Activated T-cell treated with anti-CD3 and anti-CD28 coated beads, Interleukin-2, amount 50 U/mL, for 72 hours (primary cell): ENCODE measurements at places on chromosomes 12 and 14. TPM values are rescaled to one million over a fixed set of nuclear protein-coding genes. Genes with fewer than 3 reads are reported as not detected.

- DNase-seq: no peak
Observed at GRCh38 chr14:23525611-23526010, 26.0 kb downstream of the ZFHX2 start.

DNA sequence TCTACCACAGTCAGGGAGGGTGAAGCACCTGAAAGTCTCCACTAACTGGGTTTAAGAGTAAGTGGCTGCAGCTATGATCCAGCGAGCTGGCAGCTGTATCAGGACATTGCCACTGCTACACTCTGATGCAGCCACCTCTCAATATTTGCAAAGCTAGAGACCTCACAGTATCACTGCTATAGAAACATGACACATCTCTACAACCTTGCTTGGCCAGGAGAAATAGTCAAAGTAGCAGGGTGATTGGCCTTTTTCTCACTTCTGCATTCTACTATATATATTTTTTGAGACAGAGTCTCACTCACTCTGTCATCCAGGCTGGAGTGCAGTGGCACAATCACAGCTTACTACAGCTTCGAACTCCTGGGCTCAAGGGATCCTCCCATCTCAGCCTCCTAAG lies 9.3 kb upstream of the FMNL3 start:
- no peak for DNase-seq

DNA sequence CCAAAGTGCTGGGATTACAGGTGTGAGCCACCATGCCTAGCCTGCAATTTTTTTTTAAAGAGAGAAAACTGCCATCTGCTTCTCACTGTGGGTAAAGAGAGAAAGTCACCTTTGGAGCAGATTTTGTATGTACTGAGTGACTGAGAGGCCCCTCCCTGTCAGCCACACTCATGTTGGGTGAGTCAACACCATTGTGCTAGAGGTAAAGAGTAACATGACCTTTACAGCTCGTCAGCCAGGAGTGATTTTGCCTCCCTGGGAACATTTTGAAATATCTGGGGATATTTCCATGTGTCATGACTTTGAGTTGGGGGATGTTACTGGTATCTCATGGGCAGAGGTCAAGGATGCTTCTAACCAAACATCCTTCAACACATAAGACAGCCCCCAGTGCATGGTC lies 115.2 kb downstream of the KSR2 start:
- DNase-seq: no peak

DNA sequence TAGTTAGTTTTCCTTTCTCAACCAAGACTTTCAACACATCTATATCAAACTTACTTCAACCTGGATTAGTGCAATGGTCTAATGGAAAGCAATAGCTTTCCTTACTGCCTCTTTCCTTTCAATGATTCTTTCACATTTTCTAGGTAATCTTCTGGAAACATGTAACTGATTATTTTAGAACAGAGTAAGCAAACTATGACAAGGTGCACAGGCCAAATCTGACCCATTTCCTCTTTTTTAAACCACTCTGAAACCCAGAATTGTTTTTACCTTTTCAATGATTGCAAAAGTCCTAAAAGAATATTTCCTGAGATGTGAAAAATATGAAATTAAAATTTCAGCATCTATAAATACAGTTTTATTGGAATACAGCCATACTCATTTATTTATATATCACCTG lies 81.6 kb upstream of the TMTC2 start:
- DNase-seq: no peak

DNA sequence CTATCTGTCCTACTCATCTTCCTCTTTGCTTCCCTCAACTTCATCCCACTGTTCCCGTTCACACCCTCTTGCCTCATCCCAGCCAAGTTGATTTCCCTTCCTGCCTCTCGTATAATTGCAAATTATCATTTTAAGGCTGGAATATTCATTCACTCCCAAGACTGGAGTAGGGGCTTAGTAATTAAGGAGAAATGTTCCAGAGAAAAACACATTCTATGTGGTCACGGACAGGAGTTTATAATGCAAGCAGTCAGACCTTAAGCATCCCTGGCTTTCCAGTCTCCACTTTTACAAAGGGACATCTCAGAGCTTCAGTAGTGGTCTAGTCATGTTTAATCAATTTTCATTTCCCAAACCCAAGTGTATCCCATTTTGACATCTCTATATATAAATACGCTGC lies 54.9 kb downstream of the TMEM132D start:
- no peak for DNase-seq

Gene RNASE12
- not detected for total RNA-seq

Gene LGALS3
- 13.9 TPM for total RNA-seq

Gene CEP170B
- 7.9 TPM for total RNA-seq

Gene NEMP1
- total RNA-seq: 119 TPM

Gene TAS2R31
- 1.9 TPM for total RNA-seq

Gene RERG
- not detected for total RNA-seq

Gene DEGS2
- 1.8 TPM for total RNA-seq
